ENCODE measurements at places on chromosomes 5 and 9.

DNA sequence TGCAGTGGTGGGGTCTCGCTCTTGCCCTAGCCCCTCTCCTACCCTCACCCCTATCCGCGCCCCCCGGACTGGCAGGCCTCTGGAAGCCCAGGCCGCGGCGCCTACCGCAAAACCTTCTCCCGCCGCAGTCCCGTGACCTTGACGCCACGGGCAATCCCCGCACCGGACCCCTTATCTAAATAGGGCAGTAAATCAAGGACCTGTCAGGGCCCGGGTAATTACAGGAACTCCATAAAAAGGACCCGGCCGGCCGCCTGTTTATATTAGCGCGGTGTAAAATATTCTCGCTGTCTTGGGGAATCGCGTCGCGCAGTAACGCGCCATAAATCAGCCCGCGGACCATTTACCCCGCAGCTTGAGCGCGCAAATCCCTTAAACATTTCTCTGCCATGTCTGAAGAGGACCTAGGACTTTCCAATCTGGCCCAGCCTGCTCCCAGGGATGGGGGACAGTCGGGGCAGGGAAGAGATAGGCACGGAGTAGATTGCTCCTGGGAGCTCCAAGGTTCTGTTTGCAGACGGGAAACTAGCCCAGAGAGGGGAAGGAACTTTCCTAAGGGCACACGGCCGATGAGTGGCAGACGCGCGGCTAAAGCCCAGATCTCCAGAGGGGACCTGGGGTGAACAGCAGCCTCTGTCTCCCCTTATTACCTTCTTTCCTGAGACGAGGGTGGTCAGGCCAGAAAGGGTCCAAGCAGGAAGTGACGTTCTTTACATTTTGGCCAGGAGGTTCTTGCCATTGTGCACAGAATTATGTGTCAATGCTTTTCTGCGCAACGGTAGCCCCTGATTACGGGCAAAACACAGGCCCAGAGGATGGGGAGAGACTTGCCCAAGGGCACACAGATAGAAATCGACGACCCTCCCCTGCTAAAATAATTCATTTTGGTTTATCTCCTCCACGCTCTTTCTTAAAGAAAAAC, 4.8 kb upstream of the HAND1 start:
- no peak for DNase-seq

DNA sequence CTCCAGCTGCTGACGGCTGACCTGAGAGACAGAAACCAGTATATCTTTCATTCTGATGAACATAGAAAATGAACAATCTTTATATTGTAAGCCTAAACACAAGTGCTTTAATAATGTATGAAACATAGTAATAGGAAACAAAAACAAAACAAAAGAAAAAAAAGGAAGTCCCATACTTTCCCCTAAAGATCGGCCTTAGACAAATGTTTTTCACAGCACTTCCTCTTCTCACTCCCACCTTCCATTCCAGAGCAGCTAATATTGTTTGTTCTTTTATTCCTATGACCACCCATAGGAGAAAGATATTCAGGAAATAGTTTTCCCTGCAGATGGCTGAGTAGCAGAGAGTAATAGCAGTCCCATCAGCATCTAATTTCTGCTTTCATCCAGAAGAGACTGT, 194.4 kb upstream of the SLC27A6 start:
- DNase-seq = no peak

- no peak for DNase-seq
Measured at GRCh38 chr9:111152614-111153406, 114.5 kb upstream of the LPAR1 start.

DNA sequence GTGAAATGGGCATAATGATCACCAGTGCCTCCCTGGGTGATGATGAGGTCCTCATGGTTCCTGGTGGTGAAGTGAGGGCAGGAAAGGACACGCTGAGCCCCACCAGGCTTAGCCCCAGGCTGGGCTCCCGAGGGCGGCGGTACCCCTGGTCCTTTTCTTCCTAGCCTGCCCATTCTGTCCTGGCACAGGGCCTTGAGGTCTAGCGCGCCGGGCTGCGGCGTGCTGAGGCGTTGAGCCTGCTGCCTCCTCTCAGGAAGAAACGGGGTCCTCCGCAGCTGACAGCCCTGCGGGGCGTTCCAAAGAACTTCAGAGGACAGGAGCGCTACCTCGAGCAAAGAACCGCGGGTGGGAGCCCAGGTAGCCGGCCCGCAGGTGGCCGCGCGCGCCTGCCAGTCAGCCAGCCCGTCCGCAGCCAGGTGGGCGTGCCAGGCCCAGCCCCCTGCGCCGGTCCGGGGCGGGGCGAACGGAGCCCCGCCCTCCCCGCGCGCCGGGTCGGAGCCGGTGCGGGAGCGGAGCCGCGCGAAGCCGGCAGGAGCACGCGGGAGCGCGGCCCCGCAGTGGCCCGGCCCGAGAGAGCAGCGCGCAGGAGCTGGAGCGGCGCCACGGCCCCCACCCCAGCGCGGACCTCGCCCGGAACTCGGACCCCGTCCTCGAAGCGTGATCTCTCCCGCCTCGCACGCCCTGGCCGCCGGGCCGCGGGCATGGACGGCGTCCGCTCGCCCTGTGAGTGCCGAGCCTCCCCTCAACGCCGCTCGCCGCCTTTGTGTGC, at the start of gene WNK2:
WNK2 (plus strand) TSS at position 477 of the 769 bp plus-strand sequence. CDS start 791 bp downstream, outside the sequence.
- no peak for DNase-seq

- DNase-seq = no peak
Measured at GRCh38 chr9:99020786-99021436, 77.2 kb downstream of the COL15A1 start.

GRCh38 chr5:146041180-146041789, 64.1 kb downstream of the PLAC8L1 start:
- DNase-seq = no peak

DNA sequence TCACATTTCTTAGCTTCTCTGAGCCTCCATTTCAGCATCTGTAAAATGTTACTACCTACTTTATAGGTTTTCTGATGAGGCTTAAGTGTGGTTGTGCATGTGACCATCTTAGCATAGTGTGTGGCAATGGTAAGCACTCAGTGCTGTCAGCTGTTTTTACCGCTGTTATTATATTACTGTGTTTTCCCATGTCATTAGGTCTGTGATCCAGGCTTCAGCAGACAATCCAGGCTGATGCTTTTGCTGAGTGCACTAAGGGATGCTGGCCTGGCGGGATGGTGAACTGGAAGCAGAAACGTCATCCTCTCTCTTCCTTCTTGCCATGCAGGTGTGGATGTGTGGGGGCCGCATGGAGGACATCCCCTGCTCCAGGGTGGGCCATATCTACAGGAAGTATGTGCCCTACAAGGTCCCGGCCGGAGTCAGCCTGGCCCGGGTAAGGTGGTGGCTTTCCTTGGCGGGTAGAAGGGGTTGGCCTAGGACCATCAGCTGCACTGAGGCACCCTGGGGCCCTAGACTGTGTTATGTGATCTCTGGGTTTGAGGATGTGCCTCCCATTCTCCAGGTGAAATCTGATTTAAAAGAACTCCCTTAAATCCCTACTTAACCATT, 41.9 kb upstream of the SAP30L start:
- no peak for DNase-seq

- DNase-seq = no peak
Measured at GRCh38 chr5:133963493-133964128, 4.8 kb downstream of the C5orf15 start.

Data from omental fat pad (tissue), 4 donors.